Neural crest cell (in vitro differentiated cells): ENCODE measurements at places on chromosomes 6 and 20. TPM values are rescaled to one million over a fixed set of nuclear protein-coding genes. Genes with fewer than 3 reads are reported as not detected.

GRCh38 chr20:39946931-39947330 is 742.1 kb downstream of the MAFB start:
- no peak for DNase-seq

ZGPAT gene
- 31.3 and 32.1 TPM in 2 replicates for total RNA-seq

DNA sequence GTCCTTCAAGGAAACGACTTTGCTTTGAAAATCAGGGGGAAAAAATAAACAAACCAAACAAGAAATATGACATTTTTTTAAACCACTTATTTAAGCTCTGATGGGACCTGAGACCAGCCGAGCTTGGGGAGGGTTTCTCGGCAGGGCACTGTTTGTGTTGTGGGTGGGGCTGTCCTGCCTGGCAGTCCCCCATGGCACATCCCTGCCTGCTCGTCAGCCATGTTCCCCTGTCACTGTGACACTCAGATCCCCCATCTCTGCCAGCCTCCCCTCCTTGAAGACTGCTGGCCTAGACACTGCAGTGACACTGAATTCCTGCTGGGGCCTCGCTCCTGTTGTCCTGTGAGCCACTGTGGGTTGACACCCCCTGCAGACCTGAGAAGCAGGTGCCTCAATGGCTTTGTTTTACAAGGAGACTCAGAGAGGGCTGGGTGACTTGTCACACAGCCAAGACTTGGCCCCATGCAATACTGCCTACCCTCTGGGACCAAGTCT is 95.1 kb upstream of the PTPN1 start:
- DNase-seq: no peak

IRF4 gene
- total RNA-seq: 0.30 TPM in 1 of 2 replicates, not detected in the other

- DNase-seq: no peak
Observed at GRCh38 chr6:90288404-90288803, 8.2 kb downstream of the BACH2 start.

LY6G6D gene
- not detected in 2 replicates for total RNA-seq
